Mammary epithelial cell (primary cell): ENCODE measurements at places on chromosomes 7 and 10. TPM values are rescaled to one million over a fixed set of nuclear protein-coding genes. Genes with fewer than 3 reads are reported as not detected.
A peak's percentile ranks its signal among the peaks of the same experiment; 100 is the strongest.

- peak; percentile 9 for DNase-seq
Measured at GRCh38 chr7:87875151-87876039, 765 bp downstream of the SLC25A40 start.

- peak; percentile 25 for DNase-seq
Measured at GRCh38 chr7:133139350-133139749, 57.5 kb upstream of the CHCHD3 start.

Gene PIP
- not detected in 2 replicates for total RNA-seq

GRCh38 chr10:12400266-12400931, 51.1 kb downstream of the CAMK1D start:
- no peak for DNase-seq

- no peak for DNase-seq
Measured at GRCh38 chr10:114022766-114023597, 20.7 kb upstream of the ADRB1 start.

DNA sequence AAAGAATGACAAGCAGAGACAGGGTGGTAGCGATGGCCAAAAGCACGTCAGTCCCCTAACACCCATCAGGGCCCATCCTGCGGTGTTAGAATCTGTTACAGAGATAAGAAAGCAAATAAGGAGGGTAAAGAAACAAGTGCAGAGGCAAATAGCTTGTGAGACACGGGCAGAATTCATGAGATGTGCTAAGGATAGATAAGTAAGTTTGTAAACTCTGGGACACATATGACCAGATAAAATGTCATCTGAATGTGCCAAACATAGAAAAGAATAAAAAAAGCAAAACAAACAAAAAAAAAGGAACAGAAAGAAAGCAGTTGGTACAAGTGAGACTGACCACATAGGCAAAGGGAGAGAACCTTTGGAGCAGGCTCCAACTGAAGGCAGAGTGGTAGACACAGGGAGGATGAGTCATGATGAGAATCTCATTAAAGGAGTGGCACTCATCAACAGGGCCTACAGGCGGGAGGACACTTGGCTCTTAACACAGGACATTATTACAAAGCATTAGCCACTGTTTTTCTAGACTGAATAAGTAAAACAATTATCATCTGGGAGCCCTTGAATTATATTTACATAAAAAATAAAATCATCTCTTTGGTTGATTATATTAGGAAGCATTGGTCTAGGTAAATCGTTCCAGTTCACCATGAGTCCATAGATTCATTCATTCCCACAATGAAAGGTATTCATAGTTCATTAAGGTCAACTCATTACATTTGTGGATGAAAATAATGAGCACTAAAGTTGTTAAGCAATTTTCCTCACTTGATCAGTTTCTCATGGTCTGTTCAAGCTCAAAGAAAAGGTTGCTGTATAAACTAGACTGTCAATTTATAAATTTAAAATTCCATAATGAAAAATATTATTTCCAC, 21.5 kb upstream of the EPHB6 start:
- no peak for DNase-seq

Gene SPDYE2
- not detected in 2 replicates for total RNA-seq

Gene CFTR
- total RNA-seq: 0.50 TPM

Gene FANK1
- total RNA-seq: 1.1 and 3.4 TPM in 2 replicates

DNA sequence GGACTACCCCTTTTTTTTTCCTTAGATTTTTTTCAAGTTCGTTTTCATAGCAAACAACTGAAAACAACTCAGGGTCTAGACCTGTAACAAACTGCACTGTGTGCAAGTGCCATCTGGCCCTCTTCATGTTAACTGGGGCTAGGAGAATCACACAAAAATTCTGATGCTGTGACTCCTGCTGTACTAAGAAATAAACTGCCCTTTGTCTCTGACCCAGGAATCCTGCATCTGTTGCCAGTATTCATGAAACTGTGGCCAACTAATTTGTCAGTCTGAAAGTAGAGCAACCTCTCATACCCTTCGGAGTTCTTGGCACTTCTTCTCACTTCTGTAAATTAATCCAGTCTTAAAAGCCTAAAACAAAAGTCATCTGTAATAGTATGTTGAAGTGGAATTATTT, 218.4 kb upstream of the PCDH15 start:
- no peak for DNase-seq

Gene ATRNL1
- 0.50 TPM for total RNA-seq

Gene INMT
- total RNA-seq: not detected in 2 replicates

- DNase-seq: no peak
Measured at GRCh38 chr10:123786306-123786705, 105.3 kb downstream of the CPXM2 start.

DNA sequence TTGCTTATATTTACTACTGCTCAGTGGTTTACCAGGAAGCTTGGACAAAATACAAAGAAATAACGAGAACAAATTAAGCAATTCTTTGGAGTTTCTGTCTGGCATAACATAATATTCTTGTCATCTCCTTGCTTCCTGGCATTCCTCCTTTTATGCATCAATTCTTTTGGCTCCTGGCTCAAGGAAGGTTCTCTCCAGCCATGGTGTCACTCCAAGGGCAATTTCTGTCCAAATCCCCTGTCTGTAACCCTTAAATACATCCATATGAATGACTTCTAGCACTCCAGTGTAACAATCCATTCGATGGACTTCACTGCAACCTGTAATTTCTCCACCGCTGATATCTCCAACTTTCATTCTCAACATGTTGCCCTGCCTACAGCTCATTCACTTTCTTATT, 617.7 kb upstream of the ANKRD30A start:
- DNase-seq: no peak

Gene AKR1C8
- total RNA-seq: not detected in 2 replicates

GRCh38 chr7:30771880-30772425, 736 bp downstream of the MINDY4 start:
- no peak for DNase-seq

Gene SNCG
- total RNA-seq: 19.3 and 25.7 TPM in 2 replicates

Gene SLIT1
- not detected for total RNA-seq

Gene PON1
- not detected for total RNA-seq
